Cardiac muscle cell (in vitro differentiated cells and primary cell): ENCODE measurements at places on chromosomes 13 and 19. TPM values are rescaled to one million over a fixed set of nuclear protein-coding genes. Genes with fewer than 3 reads are reported as not detected.

- H3K4me3 ChIP-seq: no peak overlapping the region
- H3K36me3 ChIP-seq: no peaks in the 10 kb centered on the region
- H3K27me3 ChIP-seq: no peaks in the 10 kb centered on the region
- H3K4me1 ChIP-seq: no peaks in the 10 kb centered on the region
- H3K27ac ChIP-seq: no peak overlapping the region
Observed at GRCh38 chr13:60584976-60585375, 188.0 kb downstream of the TDRD3 start.

- no peaks in the 10 kb centered on the region for H3K27me3 ChIP-seq
- no peak overlapping the region for H3K4me3 ChIP-seq
- no peaks in the 10 kb centered on the region for H3K4me1 ChIP-seq
- no peak overlapping the region for H3K27ac ChIP-seq
Observed at GRCh38 chr13:99845161-99845874, 126.2 kb downstream of the ZIC5 start.

DNA sequence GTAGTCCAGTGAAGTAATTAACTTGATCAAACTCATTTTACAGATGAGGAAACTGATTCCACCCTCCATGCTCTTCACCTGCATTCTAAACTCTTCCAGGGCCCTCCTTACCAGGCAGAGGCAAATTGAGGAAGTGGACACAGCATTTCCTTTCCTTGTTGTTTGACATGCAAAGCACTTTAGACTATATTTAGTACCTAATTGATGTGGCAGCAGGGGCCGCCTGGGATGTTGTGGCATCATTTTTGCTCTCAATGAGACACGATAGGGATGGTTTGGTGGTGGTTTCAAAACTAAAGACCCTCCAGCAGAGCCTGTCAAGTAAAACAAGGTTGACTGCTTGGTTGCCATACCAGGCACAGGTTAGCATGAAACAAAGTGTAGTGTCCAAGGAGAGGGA, 7.9 kb downstream of the SIPA1L3 start:
- H3K4me1 ChIP-seq: peaks cover 5% of the 10 kb centered on the region
- H3K27me3 ChIP-seq: no peaks in the 10 kb centered on the region
- no peak overlapping the region for H3K4me3 ChIP-seq
- DNase-seq: no peak
- peak overlapping the region; percentile 48 for H3K27ac ChIP-seq
- no peaks in the 10 kb centered on the region for H3K36me3 ChIP-seq

GRCh38 chr19:13302526-13303270, 152.5 kb downstream of the IER2 start:
- H3K36me3 ChIP-seq: no peaks in the 10 kb centered on the region
- H3K4me3 ChIP-seq: no peak overlapping the region
- no peaks in the 10 kb centered on the region for H3K4me1 ChIP-seq
- no peak for DNase-seq
- H3K27me3 ChIP-seq: no peaks in the 10 kb centered on the region

DNA sequence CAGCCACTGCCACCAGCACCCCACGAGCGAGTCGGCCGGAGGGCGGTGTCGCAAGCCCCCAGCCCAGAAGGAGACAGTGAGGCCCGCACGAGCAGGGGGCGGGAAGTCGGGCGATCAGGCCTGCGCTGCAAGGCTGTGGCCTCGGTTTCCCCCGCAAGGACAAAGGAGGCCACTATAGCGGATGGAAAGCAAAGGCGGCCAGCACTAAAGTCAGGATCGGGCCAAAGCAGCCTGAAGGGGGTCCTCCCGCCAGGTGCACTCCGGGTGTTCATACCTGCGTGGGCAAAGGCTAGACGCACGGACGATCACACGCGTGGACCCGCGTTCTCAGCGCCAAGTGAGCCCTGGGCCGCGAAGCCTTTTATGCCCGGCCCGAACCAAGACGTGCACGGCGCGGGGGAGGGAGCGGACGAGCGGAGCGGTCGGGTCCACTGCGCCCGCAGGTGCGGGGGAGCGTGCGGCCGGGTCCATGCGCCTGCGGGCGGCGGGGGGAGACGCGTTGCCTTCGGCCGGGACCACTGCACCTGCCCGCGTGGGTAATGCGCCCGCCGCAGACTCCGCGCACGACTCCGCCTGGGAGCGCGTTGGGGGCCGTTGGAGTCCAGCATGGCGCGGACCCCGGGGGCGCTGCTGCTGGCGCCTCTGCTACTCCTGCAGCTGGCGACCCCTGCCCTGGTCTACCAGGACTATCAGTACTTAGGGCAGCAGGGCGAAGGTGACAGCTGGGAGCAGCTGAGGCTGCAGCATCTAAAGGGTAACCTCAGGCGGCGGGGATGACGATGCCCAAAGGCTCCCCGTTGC, at the start of the genes PRDX2 and THSD8:
Gene PRDX2 (minus strand): TSS at position 335 of the 801 bp plus-strand sequence. CDS start 539 bp downstream, outside the sequence.
Gene THSD8 (plus strand): TSS at position 604 of the 801 bp plus-strand sequence. CDS start 3 bp downstream, at position 607.
- no peaks in the 10 kb centered on the region for H3K27me3 ChIP-seq
- H3K27ac ChIP-seq: peak within 1 kb of the TSS; percentile 67
- H3K36me3 ChIP-seq: peaks cover 10% of the 10 kb centered on the region

DNA sequence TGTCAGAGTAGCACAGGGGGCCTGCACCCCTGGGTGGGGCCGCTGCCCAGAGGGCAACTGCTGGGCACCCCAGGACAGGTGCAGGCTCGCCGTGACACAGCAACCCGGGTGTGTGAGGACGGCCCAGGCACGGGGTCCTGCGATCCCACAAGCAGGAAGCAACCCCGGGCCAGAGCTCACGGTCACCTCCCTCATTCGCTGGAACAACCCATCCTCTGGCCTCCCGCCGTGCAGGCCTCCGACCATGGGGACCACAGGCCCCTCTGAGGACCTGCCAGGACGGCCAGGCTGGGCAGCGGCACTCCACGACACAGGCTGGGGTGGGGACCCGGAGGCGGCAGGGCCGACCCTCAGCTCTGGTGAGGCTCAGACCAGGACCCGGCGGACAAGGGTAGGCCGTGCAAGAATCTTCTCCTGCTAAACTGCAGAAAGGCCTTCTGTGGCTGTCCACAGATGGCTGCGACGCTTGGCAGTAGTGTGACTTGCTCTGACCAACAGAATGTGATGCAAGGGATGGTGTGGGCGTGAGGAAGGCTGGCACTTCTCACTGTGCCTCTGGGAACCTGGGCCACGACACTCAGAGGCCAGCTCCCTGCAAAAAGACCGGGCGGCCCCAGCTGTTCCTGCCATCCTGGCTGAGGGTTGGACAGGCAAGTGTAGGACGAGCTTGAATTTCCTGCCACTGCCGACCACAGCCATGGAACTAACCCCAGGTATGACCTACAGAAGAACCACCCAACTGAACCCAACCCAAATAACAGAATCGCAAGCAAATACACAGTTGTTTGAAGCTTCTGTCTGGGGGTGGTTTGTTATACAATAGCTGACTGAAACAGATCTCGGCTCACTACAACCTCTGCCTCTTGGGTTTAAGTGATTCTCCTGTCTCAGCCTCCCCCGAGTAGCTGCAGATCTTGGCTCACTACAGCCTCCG, 26.5 kb downstream of the PIP5K1C start:
- H3K4me1 ChIP-seq: peaks cover 13% of the 10 kb centered on the region
- H3K27me3 ChIP-seq: no peaks in the 10 kb centered on the region
- H3K27ac ChIP-seq: no peak overlapping the region
- no peak overlapping the region for H3K4me3 ChIP-seq
- no peaks in the 10 kb centered on the region for H3K36me3 ChIP-seq

GRCh38 chr13:87035526-87035925, 635.6 kb upstream of the SLITRK5 start:
- H3K27ac ChIP-seq: no peak overlapping the region
- no peak overlapping the region for H3K4me3 ChIP-seq
- H3K36me3 ChIP-seq: no peaks in the 10 kb centered on the region
- no peaks in the 10 kb centered on the region for H3K27me3 ChIP-seq

DNA sequence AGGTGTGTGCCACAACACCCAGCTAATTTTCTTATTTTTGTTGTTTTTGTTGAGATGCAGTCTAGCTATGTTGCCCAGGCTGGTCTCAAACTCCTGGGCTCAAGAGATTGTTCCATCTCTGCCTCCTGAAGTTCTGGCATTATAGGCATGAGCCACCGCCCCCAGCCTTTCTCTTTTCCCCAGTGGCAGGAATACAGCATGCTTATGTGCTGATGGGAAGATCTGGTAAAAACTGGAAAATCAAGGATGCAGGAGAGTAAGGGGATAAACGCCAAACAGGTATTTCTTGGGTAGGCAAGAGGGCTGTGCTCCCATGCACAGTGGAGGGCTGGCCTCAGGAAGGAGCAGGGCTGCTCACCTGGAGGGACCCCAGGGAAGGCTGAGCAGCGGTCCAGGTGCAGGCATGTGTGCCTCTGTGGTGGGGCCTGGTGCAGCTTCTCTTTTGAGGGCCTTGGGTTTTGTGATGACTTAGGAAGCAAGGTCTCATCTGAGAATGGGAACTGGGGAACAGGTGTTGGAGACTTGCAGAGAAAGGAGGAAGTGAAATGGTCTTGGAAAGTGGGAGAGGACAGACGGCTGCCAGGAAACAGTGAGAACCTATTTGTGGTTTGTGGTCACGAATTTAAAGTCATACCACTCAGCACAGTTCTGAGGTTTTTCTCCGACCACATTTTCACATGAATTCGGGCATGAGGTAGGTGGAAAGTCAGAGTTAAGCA, 106.5 kb downstream of the TEX26 start:
- H3K4me3 ChIP-seq: no peak overlapping the region
- H3K36me3 ChIP-seq: no peaks in the 10 kb centered on the region
- no peaks in the 10 kb centered on the region for H3K4me1 ChIP-seq
- peaks cover 30% of the 10 kb centered on the region for H3K27me3 ChIP-seq

GRCh38 chr19:48391100-48392005, at the start of gene KDELR1:
TSS of gene KDELR1 (minus strand) at chr19:48391551. CDS start at chr19:48391358, 193 bp downstream.
- peaks cover 17% of the 10 kb centered on the region for H3K4me1 ChIP-seq
- DNase-seq: peak; percentile 78
- H3K4me3 ChIP-seq: peak within 1 kb of the TSS; percentile 70
- peak within 1 kb of the TSS; percentile 90 for H3K27ac ChIP-seq
- peaks cover 18% of the 10 kb centered on the region for H3K36me3 ChIP-seq

DNA sequence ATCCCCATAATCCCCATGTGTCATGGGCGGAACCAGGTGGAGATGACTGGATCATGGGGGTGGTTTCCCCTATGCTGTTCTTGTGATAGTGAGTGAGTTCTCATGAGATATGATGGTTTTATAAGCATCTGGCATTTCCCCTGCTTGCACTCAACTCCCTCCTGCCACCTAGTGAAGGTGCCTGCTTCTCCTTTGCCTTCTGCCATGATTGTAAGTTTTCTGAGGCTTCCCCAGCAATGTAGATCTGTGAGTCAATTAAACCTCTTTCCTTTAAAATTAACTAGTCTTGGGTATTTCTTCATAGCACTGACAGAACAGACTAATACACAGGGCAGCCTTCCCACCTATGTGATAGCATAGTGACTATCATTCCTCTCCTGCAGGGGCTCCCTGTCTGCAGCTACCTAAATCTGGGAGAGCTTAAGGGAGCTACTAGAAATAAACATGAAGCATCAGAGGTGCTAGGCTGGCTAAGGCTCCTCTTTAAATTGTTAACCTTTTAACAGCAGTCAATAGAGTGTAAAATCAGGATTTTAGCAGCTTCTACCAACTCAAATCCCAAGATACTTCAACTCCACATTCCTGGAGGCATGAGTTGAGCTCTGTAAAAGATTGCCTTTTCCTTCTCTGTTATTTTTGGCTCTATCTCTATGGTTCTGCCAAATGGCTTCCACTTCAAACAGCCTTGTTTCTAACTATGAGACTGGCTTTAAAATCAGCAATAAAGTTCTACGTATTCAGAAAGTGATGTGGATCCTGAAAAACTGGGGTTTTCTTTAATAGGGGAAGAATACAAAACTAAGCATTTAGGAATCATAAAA, 112.3 kb downstream of the VWA8 start:
- H3K36me3 ChIP-seq: no peaks in the 10 kb centered on the region
- H3K27ac ChIP-seq: peak overlapping the region; percentile 74

DNA sequence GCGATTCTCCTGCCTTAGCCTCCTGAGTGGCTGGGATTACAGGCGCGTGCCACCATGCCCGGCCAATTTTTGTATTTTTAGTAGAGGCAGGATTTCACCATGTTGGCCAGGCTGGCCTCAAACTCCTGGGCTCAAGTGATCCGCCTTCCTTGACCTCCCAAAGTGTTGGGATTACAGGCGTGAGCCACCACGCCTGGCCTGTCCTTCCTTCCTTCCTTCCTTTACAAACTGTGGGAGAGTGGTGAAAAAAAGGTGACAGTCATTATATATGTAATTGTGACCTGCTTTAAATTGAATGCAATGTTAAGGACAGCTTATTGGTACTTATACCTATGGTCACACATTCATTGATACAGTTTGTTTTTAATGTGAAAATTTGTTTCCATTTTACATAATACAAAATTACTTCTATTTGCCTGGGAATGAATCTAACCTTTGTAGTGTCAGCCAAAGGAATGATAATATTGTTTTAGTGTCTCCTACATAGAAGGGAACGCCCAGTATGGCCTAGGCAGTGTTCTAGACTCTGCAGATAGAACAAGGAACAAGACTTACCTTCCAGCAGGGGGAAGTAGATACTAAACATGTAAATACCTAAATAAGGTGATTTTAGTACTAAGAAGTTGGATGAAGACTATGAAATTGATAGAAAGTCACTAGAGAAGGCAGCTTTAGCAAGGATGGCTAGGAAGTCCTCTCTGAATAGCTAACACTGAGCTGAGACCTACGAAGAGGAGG, 146.3 kb downstream of the GGACT start:
- no peak overlapping the region for H3K4me3 ChIP-seq
- peaks cover 11% of the 10 kb centered on the region for H3K4me1 ChIP-seq
- H3K36me3 ChIP-seq: no peaks in the 10 kb centered on the region
- no peak overlapping the region for H3K27ac ChIP-seq

GRCh38 chr13:76936763-76937162, 11.5 kb upstream of the ACOD1 start:
- H3K27me3 ChIP-seq: no peaks in the 10 kb centered on the region
- no peaks in the 10 kb centered on the region for H3K36me3 ChIP-seq
- H3K27ac ChIP-seq: no peak overlapping the region
- H3K4me3 ChIP-seq: no peak overlapping the region
- no peak for DNase-seq

GRCh38 chr13:28344163-28344562, 150.8 kb downstream of the FLT1 start:
- no peaks in the 10 kb centered on the region for H3K36me3 ChIP-seq
- no peak overlapping the region for H3K4me3 ChIP-seq
- no peak for DNase-seq
- H3K27me3 ChIP-seq: no peaks in the 10 kb centered on the region
- H3K4me1 ChIP-seq: peaks cover 19% of the 10 kb centered on the region

PNPLA6 gene
- total RNA-seq: 48.1 and 56.4 TPM in 2 replicates

NLRP5 gene
- not detected in 2 replicates for total RNA-seq

FAM187B gene
- not detected in 2 replicates for total RNA-seq

PLIN5 gene
- 4.5 and 10.1 TPM in 2 replicates for total RNA-seq

TBC1D4 gene
- 43.7 and 45.0 TPM in 2 replicates for total RNA-seq

TNPO2 gene
- total RNA-seq: 43.4 and 68.6 TPM in 2 replicates

TMC4 gene
- total RNA-seq: 0.74 and 1.2 TPM in 2 replicates

ZNF681 gene
- total RNA-seq: 2.7 and 3.2 TPM in 2 replicates

RFXAP gene
- total RNA-seq: 3.9 and 10.5 TPM in 2 replicates

ZNF563 gene
- 3.2 and 7.7 TPM in 2 replicates for total RNA-seq
